IPS DF 19.7 (cell line): ENCODE measurements at places on chromosomes 11 and 22.
A peak's percentile ranks its signal among the peaks of the same experiment; 100 is the strongest.

GRCh38 chr22:24355574-24355973, 71.8 kb upstream of the ADORA2A start:
- DNase-seq: no peak

DNA sequence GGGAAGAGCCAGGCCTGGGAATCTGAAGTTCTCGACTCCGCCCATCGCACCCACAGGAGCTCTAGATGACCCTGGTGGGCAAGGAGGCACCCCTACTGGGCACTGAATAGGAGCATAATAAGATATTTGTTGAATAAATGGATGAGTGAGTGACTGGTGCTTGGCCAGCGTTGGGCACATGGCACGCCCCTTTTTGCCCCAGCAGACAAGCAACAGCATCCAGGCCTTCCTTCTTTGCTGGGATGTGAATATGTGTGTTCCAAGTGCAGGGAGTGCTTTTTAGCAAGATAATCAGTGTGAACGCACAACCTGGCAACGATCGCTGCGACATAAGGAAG, 443 bp upstream of the CELF1 start:
- DNase-seq: no peak

GRCh38 chr11:44774731-44775130, 48.0 kb downstream of the TSPAN18 start:
- DNase-seq: no peak

GRCh38 chr11:124442442-124442841, 3.1 kb downstream of the OR8B8 start:
- no peak for DNase-seq

DNA sequence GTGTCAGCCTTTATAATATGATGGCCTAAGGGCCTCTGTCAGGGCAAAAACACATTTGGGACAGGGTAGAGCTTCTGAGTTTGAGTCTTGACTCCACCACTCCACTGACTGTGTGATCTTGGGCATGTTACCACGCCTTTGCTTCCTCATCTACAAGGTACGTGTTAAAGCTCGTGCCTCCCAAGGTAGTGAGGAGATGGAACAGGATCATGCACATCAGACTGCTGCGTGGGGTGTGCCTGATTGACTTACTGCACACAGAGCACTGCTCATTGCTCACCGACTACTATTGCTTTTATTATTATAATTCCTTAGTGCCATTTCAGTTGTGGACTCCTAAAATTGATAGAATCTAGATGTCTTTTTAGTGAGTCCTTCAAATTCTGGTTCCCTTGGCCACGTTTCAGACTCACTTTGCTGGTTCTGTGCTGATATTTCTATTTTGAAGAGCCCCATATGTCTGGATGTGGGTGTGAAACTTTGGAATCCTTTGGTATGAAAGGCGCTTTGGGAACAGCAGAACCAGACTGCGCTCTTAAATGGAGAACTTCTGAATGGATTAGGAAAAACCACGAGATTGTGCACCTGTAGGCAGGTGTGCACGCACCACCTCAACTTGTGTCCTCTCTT, 44.1 kb upstream of the RAB1B start:
- no peak for DNase-seq

DNA sequence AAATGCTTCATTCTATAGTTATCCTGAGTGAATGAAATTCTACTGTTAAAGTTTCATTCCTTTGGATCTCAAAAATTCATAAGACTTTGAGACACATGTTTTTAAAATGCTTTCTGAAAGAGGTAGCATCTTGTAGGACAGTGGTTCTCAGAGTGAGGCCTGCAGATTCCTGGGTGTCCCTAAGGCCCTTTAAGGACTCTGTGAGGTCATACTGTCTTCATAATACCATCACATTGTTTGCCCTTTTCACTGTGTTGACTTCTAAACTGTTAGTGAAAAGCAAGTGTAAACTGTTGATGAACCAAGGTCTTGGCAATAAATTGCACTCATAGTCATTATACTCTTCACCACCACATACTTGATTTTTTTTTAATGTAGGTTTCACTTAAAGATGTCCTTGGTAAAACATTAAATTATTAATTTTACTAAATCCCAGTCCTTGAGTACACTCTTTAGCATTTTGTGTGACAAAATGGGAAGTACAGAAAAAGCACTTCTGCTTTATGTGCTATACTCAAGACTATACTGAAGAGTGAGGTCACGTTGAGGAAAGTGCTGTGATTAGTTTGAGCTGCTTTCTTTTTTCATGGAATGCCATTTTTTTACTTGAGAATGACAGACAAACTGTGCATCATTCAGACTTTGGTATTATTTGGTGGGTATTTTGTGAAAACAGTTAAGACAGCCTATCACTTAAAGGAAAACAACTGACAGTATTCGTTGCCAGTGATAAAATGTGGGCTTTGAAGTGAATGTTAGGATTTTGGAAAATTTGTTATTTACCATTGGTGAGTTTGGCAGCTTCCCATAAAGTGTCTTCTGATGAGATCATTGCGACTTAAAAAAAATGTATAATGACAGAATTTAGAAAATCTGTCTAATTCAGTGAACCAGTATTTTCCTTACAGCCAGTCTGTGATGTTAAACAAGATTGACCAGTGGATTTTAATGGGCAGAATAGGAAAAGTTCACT, 61.1 kb downstream of the SPECC1L start:
- no peak for DNase-seq

- no peak for DNase-seq
Observed at GRCh38 chr11:1453611-1454034, 33.0 kb downstream of the MOB2 start.

- DNase-seq: peak; percentile 40
Observed at GRCh38 chr11:8870411-8871170, 40.4 kb upstream of the AKIP1 start.

- no peak for DNase-seq
Observed at GRCh38 chr22:39276440-39277141, 31.8 kb upstream of the PDGFB start.

- no peak for DNase-seq
Observed at GRCh38 chr11:62108017-62108750, 15.6 kb upstream of the INCENP start.

- DNase-seq: no peak
Observed at GRCh38 chr22:43821606-43822425, 9.7 kb upstream of the EFCAB6 start.

DNA sequence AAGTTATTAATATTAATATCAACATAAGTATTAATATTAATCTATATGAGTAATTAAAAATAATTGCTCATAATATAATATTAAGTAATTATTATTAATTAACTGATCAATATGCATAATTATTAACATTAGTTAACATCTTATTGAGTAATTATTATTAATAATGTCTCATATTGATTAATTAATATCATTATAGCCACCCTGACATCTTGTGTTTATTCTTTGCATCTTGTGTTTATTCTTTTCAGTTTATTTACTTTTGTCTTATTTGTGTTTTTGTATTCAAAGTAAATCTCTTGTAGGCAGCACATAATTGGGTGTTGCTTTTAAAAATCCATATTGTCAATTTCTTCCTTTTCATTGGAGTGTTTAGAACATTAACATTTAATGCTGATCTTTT, 56.6 kb downstream of the MYEOV start:
- DNase-seq: no peak

DNA sequence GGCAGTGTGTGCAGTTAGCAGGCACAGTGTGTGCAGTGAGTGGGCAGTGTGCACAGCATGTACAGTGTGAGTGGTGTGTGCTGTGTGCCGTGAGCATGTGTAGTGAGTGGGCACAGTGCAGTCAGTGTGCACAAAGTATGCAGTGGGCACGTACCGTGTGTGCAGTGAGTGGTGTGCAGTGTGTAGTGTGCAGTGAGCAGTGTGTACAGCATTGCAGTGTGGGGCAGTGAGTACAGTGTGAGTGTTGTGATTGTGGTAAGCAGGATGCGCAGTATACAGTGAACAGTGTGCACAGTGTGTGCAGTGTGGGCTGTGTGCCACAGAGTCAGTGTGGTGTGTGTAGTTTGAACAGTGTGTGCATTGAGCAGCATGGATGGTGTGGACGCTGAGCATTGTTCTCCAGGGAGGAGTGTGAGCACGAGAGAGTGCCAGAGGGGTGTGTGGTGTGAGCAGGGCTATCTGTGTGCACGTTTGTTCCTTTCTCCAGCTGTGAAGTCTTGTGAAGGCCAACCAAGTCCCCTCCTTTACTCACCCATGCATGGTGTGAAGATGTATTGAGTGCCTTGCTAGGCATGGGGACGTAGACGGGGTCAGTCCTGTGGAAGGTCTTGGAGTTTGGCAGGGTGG, 3.0 kb downstream of the SHANK3 start:
- DNase-seq: no peak

DNA sequence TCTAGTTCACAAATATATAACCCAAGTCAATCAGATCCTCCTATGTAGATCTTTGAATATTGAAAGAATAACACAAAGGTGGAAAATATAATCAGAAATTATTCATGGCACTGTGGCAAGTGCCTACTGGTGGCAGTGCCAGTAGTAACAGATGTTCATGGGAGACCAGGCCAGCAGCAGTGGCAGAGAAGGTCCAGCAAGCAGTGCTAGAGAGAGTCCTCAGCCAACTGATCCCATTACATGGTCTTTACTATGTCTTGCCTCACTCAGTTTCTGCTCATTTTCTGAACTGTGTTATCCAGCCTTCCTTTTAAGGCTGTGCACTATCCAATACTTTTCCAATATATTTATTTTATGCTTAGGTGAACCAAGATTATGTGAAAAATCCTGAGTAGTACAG, 124.9 kb downstream of the MRTFA start:
- DNase-seq: no peak

- DNase-seq: no peak
Observed at GRCh38 chr22:22720201-22720723, 75.8 kb downstream of the GGTLC2 start.

DNA sequence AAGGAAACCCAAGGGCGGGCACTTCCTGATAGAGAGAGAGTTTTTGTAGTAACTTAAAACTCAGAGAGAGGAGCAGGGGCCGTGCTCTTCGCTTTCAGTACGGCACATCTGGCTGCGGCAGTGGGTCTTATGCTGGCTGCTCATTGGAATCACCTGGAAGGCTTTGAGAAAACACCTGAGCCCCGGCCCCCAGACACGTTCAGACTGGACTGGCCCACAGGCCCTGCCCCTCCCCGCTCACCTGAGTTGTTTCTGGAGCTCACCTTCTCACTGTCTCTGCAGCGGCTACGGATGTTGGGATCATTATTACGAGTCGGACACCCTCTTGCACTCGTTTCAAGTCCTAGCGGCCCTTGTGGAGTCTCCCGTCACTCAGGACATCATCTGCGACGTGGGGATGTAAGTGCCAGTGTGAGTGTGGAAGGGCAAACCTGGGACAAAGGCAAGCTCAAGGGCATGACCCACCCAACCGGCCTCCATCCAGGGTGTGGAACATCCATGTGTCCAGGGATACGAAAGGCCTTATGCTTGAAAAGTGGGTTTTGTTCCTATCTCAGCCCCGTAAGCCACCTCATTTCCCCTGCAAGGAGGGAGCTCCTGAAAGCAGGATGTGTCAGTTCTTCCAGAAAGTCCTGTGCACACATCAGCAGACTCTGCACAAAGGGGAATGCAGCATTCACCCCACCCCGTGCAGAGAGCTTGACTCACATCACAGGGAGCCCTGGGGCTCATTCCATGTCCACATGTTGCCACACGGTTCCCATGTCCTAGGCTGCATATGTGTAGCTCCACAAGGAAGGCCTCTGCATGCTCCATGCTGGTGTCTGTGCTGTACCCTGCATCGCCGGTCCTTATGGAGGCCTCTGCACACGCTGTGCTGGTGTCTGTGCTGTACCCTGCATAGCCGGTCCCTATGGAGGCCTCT, 5.4 kb downstream of the NADSYN1 start:
- no peak for DNase-seq

GRCh38 chr22:37273126-37273845, 9.0 kb upstream of the CYTH4 start:
- no peak for DNase-seq

DNA sequence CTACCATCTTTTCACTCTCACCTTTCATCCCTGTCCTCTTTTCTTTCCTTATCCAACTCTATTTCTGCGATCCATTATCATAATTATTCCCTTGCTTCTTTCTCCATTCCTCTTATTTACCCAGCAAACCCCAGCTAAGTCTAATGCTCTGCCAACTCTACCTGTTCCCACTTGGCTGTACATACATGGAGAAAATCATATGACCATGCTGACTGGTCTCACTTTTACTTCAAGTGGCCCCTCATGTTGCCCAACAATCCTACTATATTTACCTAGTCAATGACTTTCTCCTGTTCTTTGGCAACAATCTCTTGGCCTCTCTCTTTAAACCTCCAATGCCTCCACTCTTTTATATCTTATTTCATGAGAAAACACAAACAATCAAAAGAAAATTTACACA, 94.1 kb downstream of the USP35 start:
- no peak for DNase-seq

GRCh38 chr11:10498022-10498400, 42.9 kb downstream of the AMPD3 start:
- no peak for DNase-seq

- no peak for DNase-seq
Observed at GRCh38 chr11:95485115-95485900, 254.3 kb upstream of the SESN3 start.

DNA sequence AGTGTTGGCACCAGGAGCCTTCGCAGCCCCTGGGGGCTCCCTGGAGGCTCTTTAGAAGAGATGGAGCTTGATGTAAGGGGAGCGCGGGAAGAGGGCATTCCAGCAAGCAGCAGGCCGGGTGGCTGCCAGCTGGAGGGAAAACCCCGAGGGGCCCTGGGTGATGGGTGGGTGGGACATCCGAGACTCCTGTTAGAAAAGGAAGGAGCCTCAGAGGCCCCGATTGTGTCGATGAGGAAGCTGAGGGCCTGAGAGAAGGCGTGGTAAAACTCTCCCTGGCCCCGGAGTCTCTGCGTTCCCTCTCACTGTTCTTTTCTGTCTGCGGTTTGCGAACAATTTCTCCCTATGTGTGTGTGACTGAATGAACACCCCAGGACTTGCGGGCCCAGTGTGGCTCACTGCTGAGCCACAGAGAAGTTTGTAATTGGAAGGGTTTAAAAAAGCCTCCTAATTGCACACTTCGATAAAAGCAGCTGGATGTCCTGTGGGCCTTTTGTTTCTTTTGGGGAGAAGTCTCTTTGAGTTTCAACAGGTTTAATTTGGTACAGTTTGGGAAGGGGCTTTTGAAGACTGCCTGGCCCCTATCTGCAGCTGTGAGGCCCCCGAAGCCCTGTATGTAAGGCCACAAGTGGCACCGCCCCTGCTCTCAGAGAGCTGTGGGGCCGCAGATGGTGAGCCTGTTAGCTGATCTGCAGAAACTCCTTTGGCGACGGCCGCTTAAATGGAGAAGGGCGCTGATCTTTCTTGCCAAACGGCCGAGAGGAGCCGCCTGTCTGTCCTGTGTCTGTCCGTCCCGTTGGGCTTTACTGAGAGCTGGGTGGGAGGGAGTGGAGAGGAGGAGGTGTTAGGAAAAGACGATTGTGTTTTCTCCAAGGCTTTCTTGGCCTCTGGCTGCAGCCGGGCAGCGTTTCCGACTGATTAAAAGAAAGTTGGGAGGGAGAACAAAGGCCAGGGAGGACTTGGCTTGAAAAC, 2.0 kb downstream of the FBLN1 start:
- no peak for DNase-seq
